ENCODE measurements at places on chromosomes 2 and 18.

- DNase-seq, result no peak
Measured at GRCh38 chr2:1645761-1646476, 98.4 kb downstream of the PXDN start.

- DNase-seq, result no peak
Measured at GRCh38 chr2:169221745-169222369, 140.5 kb downstream of the LRP2 start.

- DNase-seq, result no peak
Measured at GRCh38 chr2:84041506-84041905, 417.6 kb downstream of the SUCLG1 start.

GRCh38 chr2:224876522-224876921 lies 160.4 kb upstream of the CCDC195 start:
- no peak for DNase-seq

DNA sequence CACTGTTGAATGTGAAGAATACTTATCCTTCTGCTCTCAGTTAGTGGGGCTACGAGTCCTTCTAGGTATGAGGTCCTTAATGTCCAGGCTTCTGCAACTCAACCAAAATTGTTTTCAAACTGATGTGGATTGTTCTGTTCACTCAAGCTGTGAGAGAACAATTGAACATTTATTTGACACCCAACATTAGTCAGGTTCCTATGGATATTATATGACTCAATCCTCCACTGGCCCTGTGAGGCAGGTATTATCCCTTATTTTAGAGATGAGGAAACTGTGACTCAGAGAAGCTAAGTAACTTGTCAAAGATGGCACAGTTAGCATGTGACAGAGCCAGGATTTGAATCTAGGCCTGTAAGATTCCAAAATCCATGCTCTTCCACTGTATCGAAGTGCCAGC lies 1.2 kb upstream of the LYG2 start:
- no peak for DNase-seq

- DNase-seq, result no peak
Measured at GRCh38 chr2:160254189-160254762, 54.2 kb upstream of the ITGB6 start.

- no peak for DNase-seq
Measured at GRCh38 chr18:78407466-78407844, 572.2 kb upstream of the SALL3 start.

DNA sequence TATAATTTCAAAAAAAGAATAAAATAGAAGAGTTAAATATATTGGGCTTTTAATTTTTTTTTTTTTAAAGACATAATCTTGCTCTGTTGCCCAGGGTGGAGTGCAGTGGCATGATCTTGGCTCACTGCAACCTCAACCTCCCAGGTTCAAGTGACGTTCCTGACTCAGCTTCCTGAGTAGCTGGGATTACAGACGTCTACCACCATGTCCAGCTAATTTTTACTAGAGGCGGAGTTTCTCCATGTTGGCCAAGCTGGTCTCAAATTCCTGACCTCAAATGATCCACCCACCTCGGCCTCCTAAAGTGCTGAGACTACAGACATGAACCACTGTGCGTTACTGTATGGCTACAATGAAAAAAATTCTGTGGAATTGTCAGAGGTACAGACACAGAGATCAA lies 98.1 kb upstream of the RGPD4 start:
- DNase-seq, result no peak

GRCh38 chr18:77141401-77142118 lies 9.0 kb upstream of the MBP start:
- DNase-seq, result no peak

DNA sequence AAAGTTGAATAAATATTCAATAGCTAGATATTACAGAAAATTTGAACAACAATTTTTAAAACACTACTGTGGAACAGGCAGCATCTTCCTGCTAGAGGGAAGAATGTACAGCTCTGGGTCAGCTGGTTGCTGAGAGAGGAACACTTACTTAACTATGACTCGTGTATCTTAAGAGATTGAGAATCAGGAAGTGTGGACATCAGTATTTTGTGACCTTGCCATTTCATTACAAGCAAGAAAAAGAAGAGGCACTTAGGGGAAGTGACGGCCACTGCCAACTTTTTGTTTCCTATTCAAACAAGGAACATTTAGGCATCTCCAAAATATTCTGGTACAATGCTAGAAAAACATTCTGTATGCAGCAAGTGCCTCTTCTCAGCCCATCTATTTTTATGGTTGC lies 45.9 kb downstream of the ITPRID2 start:
- DNase-seq, result no peak

GRCh38 chr2:101617188-101617587 lies 80.3 kb upstream of the MAP4K4 start:
- DNase-seq, result no peak
